ENCODE measurements at places on chromosomes 12 and 14. TPM values are rescaled to one million over a fixed set of nuclear protein-coding genes. Genes with fewer than 3 reads are reported as not detected.

C12orf60 gene
- total RNA-seq, result 3.7 TPM

FGF6 gene
- not detected for total RNA-seq

PLD4 gene
- not detected for total RNA-seq

FOXG1 gene
- not detected for total RNA-seq

CMKLR1 gene
- total RNA-seq, result not detected

VDR gene
- 182 TPM for total RNA-seq

ARHGDIB gene
- 930 TPM for total RNA-seq

CDC42BPB gene
- total RNA-seq, result 7.2 TPM

SERPINA5 gene
- total RNA-seq, result not detected

IL31 gene
- not detected for total RNA-seq

RPGRIP1 gene
- not detected for total RNA-seq

KRT79 gene
- total RNA-seq, result not detected

ABHD4 gene
- total RNA-seq, result 31.0 TPM

SUSD6 gene
- total RNA-seq, result 76.9 TPM

FBXL14 gene
- 22.2 TPM for total RNA-seq

OR4E2 gene
- total RNA-seq, result not detected

PLEK2 gene
- 1.5 TPM for total RNA-seq

MYO1H gene
- total RNA-seq, result not detected

CLEC1B gene
- total RNA-seq, result not detected

NYNRIN gene
- 0.04 TPM for total RNA-seq

FSCB gene
- not detected for total RNA-seq

TAMALIN gene
- 3.5 TPM for total RNA-seq

SETD1B gene
- 23.4 TPM for total RNA-seq

BBS10 gene
- 2.8 TPM for total RNA-seq

C12orf54 gene
- total RNA-seq, result not detected

GXYLT1 gene
- 11.5 TPM for total RNA-seq

TMEM30B gene
- 0.77 TPM for total RNA-seq

CDKN1B gene
- 41.1 TPM for total RNA-seq

SLC6A12 gene
- not detected for total RNA-seq

SMCO3 gene
- total RNA-seq, result not detected

DAZAP2 gene
- total RNA-seq, result 124 TPM

AKAP6 gene
- total RNA-seq, result 1.1 TPM

ZCRB1 gene
- total RNA-seq, result 69.4 TPM

MAP3K9 gene
- total RNA-seq, result 10.5 TPM

EEA1 gene
- total RNA-seq, result 11.2 TPM

TAS2R50 gene
- 0.84 TPM for total RNA-seq

TSPAN19 gene
- not detected for total RNA-seq

BCL2L14 gene
- total RNA-seq, result 3.0 TPM

KRT75 gene
- total RNA-seq, result not detected

NOVA1 gene
- 0.19 TPM for total RNA-seq

PTPRO gene
- total RNA-seq, result 0.37 TPM

HOXC12 gene
- total RNA-seq, result not detected

UNC79 gene
- 0.05 TPM for total RNA-seq

PPP1R36 gene
- total RNA-seq, result not detected

LIN7A gene
- total RNA-seq, result not detected

NEUROD4 gene
- total RNA-seq, result not detected

PMCH gene
- total RNA-seq, result 0.71 TPM

ASB2 gene
- total RNA-seq, result 48.5 TPM
